ENCODE measurements at places on chromosomes 1 and 21.

DNA sequence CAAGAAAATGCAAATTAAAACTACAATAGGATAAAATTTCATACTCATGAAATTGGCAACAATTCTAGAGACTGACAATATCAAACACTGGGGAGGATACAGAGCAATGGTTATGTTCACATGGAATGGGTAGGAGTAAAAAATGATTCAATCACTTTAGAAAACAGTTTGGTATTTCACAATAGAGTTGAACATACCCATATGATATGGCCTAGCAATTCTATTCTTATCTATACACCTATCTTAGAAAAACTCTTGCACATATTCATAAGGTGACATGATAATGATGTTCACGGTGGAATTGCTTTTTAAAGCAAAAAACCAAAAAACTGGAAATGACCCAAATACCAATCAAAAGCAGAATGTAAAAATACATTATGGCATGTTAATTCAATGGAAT, 28.7 kb downstream of the PHC2 start:
- no peak for DNase-seq

DNA sequence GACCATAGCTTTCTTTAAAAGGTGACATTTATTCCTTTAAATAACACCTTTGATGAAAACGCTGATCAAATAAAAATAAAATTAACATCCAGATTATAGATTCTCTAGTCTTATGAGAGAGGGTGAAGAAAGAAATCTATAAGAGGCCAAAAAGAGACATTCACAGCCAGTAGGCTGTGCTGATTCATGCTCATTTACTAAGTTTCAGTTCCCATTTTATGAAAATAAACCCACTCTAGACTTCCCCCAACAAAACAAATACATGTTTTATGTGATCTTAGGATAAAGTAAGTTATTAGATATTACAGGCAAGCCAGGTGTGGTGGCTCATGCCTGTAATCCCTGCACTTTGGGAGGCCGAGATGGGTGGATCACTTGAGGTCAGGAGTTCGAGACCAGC, 21.1 kb downstream of the ESRRG start:
- no peak for DNase-seq

DNA sequence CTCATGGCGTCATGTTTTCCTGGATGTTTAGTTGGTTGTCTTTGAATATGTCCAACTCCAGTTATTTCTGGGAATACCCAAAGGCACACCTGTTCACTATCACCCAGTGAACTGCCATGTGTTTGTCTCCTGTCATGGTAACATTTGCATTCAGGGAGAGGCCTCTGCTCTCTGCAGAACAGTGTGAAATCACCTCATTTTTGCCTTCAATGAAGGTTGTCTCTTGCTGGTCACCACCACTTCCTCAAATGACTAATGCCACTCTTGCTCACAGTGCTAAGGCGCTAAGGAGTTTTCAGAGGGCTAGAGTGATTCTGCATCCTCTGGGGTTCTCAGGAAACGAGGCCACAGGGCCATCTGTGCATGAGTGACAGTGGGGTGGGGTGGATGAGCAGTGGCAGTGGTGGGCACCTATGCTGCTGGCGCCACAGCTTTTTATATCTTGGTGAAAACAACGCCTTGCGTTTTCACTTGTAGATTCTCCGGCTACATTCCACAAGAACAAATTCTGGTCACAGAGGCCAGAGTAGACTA, 60.0 kb upstream of the ATP5PO start:
- peak; percentile 47 for DNase-seq

DNA sequence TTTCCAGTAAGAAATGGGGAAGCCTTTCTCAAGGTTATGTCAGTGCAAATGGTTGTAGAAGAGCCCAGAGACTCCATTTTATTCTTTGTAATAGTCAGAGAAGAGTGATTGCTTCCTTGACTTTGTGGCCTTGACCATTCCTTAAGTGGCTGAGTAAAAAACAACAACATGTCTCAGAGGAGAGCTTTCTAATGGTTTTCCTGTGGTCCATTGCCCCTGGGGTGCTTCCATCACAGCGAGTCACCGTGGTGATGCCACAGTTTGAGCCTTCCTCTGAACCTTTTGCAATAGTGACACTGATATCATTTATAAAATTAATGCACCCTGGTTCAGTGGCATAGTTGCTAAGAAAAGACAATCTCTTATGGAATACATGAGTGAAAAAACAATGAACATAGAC, 38.6 kb downstream of the PAPPA2 start:
- DNase-seq, result no peak

DNA sequence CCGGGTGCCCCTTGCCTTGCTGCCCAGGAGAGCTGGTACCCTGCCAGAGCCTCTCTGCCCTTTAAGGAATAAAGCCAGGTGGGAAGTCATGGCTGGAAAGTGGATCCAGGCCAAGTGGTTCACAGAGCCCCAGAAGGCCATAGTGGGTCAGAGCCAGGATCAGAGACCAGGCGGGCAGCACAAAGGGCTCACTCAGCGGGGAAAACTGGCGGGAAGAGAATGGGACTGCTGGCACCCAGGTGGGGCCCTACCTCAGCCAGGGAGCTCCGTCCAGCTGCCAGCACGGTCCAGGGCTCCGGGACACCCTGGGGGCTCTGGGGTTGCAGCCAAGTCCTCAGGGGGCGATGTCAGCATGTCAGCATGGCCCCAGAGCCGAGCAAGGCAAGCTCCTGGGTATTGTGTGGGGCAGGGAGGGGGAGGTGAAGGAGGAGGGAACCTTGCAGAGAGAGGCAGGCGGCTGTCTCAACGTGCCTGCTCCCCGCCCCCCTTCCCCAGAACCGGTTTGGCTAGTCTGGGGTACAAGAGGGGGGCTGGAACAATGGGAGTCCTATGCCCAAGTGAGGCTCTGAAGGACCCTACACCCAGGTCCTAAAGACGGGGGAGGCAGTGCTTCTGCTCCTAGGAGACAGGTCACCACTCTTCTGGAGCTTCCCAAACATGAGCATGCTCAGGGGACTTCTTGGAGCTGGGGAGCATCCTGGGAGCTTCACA, at the start of gene ARHGEF19:
Gene ARHGEF19, minus strand, starts transcription at position 402 of the 711 bp plus-strand sequence. CDS start 3,598 bp downstream, outside the sequence.
- no peak for DNase-seq
